ENCODE measurements at places on chromosomes 1 and 21.

- no peak for DNase-seq
Measured at GRCh38 chr1:16374266-16374665, 7.2 kb downstream of the SZRD1 start.

- no peak for DNase-seq
Measured at GRCh38 chr1:207698822-207699483, 52.9 kb upstream of the CD46 start.

DNA sequence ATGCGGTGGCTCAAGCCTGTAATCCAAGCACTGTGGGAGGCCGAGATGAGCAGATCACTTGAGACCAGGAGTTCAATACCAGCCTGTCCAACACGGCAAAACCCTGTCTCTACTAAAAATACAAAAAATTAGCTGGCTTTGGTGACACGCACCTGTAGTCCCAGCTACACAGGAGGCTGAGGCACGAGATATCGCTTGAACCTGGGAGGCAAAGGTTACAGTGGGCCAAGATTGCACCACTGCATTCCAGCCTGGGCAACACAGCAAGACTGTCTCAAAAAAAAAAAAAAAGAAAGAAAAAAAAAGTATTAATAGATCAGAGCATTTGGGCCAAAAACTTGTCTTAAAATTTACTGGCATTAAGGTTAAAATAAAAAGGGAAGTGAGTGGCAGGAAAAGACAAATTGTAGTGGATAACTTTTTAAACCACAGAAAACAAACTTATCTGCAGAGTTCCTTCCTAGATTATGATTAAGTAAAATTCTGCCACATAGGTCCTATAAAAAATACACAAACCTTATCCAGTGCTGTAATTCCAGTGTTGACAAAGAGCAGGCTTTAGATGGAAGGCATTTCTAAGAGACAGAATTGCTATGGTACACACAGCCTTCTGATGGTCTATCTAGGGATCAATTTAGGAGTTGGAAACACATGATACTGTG is 53.3 kb downstream of the EIF4G3 start:
- no peak for DNase-seq

- DNase-seq = no peak
Measured at GRCh38 chr1:168333562-168334276, 53.0 kb downstream of the TBX19 start.

DNA sequence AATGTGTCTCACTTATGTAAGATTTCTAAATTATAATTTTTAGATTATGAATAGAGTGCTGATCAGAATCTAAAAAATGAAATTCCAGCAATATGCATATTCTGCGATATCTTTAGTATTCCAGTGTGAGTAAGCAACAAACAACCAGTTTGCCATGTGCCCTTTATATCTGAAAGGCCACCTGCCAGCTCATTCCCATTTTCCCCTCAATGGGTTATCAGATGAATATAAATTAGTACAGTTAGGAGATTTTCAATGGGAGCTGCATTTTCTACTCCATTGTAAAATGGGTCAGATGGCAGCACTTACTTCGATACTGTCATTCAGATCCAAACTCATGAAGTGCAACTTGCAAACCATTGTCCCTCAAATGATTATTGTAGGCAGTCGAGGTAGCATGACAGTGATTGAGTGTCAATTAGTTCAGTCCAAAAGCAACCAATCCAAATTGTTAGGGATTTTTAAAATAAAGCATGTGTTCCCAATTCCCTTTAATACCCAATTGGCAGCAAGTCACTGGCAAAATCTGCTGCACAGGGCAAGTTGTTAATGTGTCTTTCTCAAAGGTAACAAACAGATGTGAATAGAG is 680.3 kb downstream of the LRRIQ3 start:
- no peak for DNase-seq

DNA sequence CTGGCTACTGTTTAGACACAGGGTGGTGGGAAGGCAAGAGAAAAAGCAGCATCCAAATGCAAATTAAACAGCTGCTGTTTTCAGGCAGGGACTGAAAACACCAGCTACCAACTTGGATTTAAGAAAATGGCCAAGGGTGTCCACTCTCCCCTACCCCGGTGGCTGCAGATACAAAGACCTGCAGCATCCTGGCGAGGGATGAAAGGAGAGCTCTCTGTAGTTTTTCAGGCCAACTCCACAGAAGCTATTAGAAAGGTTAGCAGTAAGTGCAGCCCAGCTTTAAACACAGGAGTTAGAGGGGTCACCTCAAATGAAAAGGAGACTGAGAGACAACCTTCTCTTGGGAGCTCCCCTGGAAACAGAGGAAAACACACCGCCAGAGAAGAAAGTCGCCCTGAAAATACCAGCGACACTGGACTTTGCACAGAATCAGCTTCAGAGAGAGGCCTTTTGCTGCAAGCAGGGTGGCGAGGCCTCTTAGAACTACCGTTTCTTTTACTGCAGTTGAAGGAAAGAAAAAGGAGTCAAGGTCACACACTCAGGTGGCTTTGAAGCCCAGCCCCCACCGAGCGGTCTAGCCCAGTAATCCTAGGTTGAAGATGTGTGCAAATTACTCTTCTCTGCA is 74.4 kb upstream of the TIAM1 start:
- no peak for DNase-seq

DNA sequence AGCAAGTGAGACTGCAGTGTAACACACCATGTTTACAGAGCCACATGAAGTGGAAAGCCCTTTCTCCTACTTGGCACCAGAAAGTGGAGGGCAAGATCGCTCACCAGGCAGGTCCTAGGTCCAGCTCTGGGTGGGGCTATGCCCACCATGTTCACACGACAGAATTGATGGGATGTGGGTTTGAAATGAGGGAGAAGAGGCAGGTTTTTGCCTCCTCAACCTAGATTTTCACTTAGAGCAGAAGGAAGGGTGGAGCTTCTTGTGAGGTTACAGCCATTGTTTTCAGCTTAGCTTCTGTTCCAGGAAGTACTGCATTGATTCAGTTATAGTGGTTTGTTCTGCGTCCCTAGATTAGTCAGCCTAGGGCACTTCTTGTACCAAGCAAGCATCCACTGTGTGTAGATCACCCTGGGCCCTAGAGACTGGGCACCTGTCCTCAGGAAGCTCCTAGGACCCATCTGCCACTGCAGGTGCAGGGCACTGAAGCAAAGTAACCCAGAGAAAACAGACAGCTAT is 2.3 kb downstream of the CD53 start:
- DNase-seq = no peak

GRCh38 chr1:86965012-86965826 is 50.8 kb downstream of the HS2ST1 start:
- no peak for DNase-seq

DNA sequence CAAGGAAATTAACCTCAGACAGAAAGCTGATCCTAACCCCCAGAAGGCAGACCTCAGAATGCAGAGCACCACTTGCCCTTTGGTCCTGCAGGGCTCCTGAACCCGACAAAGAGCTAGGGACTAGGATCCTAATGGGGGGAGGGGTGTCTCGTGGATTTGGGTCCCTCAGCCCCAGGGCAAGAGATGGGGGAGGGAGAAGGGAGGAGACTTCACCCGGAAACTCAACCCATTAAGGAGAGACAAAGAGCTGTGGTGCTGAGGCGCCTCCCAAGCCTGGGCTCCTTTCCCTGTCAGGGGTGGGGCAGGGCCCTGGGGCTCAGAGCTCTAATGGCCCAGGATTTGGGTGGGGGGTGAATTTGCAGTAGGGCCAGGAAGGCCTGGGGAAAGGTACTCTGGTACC is 2.9 kb downstream of the NECTIN4 start:
- DNase-seq = no peak

GRCh38 chr1:59107916-59108315 is 189.0 kb upstream of the FGGY start:
- DNase-seq = no peak

DNA sequence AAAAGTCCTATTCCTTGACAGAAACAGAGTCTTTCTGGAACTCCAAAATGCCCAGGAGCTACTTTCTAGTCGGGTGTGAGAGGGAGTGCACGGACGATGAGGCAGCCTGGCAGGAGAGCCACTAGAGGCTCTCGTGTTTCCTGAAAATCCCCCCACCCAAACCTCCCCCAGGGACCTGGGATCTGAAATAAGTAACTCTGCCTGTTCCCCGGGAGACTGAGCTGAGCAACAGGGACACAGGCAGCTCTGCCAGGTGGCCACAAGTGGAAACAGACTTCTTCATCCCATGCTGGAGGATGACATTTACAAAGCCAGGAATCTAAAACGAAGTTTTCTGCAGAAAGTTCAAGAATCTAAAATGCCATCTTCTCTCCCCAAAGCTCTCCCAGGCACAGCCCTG is 77.1 kb downstream of the ITPKB start:
- no peak for DNase-seq

DNA sequence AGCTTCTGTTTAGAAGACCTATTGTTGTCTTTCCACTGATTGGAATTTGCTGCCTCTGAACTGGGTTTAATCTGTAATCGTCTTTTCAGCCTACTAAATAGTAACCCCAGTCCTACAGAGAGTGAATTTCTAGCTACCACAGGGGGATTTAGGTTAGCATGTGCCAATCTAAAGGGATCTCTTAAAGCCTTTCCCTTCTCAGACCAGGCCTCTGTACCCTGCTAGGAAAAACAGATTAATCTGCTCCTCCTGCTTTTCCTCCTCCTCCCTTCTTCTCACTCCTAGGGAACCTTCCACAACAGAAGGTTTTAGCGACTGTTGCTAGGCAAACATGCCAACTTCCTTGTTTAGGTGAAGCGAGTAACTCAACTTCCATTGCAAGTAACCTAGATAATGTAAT is 1.3 kb upstream of the RC3H1 start:
- no peak for DNase-seq

DNA sequence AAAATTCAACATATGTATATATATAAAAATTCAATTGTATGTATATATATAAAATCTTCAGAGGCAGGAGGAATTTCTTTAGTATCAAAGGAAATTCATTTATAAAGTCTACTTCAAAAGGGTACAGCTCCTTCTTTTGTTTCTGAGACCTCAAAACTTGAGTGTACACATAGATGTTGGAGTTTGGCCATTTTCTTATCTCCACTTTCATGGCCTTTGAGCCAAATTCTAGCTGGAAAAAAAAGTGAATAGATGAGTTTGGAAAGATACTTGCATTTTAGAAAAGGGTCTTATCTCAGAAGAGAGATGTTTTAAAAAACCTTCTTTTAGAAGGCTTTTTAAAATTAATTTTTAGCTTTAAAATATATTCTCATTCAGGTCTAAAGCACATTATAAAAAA is 103.2 kb downstream of the ATF6 start:
- DNase-seq = no peak

DNA sequence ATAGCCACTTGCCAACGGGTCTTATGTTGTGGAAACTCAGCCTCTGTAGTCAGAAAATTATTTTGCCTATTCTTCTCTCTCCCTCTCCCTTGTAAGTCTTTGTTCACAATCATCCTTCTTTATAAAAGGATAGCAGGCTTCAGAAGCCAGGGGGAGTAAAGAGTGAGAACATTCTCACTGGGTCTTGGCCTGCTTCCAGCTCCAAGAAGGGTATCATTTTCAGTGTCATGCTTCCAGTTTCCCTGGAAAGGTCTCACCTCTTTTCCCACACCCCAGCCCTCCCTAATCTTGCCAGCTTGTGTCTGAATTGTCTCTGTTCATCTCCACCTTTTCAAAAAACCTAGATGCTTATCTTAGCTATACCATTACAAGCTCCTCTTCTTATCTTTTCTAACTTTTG is 346.2 kb upstream of the LRRC7 start:
- no peak for DNase-seq

GRCh38 chr1:58249737-58250586 is 296.6 kb downstream of the OMA1 start:
- no peak for DNase-seq
